ENCODE measurements at places on chromosomes 11 and 22. TPM values are rescaled to one million over a fixed set of nuclear protein-coding genes. Genes with fewer than 3 reads are reported as not detected.
A peak's percentile ranks its signal among the peaks of the same experiment; 100 is the strongest.

Gene INS
- total RNA-seq: not detected

Gene MISFA
- 0.51 TPM for total RNA-seq

Gene ZNF280A
- total RNA-seq: not detected

DNA sequence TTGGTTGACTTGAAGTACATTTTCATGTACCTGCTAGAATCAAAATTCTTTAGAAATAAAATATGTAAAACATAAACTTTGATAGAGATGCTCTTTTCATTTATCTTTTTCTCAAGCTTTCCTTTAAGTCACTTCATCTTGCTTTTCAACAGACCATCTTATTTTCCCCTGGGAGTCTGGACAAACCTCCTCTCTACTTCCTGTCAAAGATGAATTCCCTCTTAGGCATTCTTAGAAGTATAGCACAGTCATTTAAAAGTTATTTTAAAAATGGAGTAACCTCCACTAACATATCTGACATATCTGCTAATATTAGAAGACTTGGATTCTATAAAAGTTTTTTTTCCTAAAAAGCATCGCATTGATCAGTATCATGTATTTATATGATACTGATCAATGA, 84.8 kb upstream of the PAX6 start:
- H3K36me3 ChIP-seq: no peaks in the 10 kb centered on the region
- no peaks in the 10 kb centered on the region for H3K27me3 ChIP-seq
- H3K4me1 ChIP-seq: no peaks in the 10 kb centered on the region
- H3K4me3 ChIP-seq: no peak overlapping the region

Gene IFITM1
- total RNA-seq: 41.6 TPM

- H3K4me3 ChIP-seq: no peak overlapping the region
- H3K4me1 ChIP-seq: no peaks in the 10 kb centered on the region
- DNase-seq: no peak
- H3K27ac ChIP-seq: no peak overlapping the region
- peaks cover 3% of the 10 kb centered on the region for H3K27me3 ChIP-seq
- no peaks in the 10 kb centered on the region for H3K36me3 ChIP-seq
Observed at GRCh38 chr11:118200901-118201680, 23.7 kb downstream of the JAML start.

DNA sequence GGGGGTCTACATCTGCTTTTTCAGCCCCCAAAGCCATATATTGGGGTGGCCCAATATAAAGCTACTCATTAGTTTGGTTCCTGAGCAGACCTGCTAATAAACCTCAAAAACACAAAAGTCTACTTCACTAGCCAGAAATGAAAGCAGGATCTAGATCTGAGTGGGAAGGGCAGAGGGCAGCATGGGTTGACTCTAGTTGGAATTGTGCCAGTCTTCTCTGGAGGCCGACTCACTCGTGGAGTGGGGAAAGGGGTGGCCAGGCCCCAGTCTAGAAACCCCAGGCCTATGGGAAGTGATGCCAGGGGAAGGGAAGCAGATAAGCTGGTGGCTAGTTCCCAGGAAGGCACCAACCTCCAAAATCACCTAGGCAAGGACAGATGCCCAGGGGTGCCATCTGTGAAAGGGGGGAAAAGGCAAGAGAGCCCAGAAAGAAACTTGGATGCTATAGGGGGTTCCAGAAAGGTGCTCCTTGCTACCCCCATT, 5.3 kb downstream of the PATZ1 start:
- no peak overlapping the region for H3K4me3 ChIP-seq
- no peaks in the 10 kb centered on the region for H3K27me3 ChIP-seq
- peaks cover 12% of the 10 kb centered on the region for H3K4me1 ChIP-seq
- H3K36me3 ChIP-seq: peaks cover 13% of the 10 kb centered on the region

GRCh38 chr11:105032495-105032894, 2.4 kb downstream of the CASP1 start:
- H3K4me3 ChIP-seq: no peak overlapping the region
- no peak for DNase-seq
- H3K4me1 ChIP-seq: peaks cover 2% of the 10 kb centered on the region
- H3K36me3 ChIP-seq: no peaks in the 10 kb centered on the region
- no peaks in the 10 kb centered on the region for H3K27me3 ChIP-seq

- peak within 1 kb of the TSS; percentile 98 for H3K4me3 ChIP-seq
- no peaks in the 10 kb centered on the region for H3K27me3 ChIP-seq
- H3K4me1 ChIP-seq: peaks cover 10% of the 10 kb centered on the region
Observed at GRCh38 chr22:24554313-24555164, at the start of gene GUCD1. TSS of gene GUCD1 (minus strand) at chr22:24555138. CDS start at chr22:24554991, 147 bp downstream.

Gene SLCO2B1
- total RNA-seq: under 0.01 TPM

DNA sequence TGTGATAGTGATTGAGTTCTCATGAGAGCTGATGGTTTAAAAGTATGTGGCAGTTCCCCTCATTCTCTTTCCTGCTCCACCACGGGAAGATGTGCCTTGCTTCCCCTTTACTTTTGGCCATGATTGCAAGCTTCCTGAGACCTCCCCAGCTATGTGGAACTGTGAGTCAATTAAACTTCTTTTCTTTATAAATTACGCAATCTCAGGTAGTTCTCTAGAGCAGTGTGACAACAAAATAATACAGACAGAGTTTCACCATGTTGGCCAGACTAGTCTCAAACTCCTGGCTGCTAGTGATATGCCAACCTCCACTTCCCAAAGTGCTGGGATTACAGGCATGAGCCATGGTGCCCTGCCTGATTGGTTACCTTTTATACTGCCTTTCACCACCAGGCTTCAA, 755.2 kb downstream of the METTL15 start:
- no peak overlapping the region for H3K4me3 ChIP-seq
- no peaks in the 10 kb centered on the region for H3K4me1 ChIP-seq

DNA sequence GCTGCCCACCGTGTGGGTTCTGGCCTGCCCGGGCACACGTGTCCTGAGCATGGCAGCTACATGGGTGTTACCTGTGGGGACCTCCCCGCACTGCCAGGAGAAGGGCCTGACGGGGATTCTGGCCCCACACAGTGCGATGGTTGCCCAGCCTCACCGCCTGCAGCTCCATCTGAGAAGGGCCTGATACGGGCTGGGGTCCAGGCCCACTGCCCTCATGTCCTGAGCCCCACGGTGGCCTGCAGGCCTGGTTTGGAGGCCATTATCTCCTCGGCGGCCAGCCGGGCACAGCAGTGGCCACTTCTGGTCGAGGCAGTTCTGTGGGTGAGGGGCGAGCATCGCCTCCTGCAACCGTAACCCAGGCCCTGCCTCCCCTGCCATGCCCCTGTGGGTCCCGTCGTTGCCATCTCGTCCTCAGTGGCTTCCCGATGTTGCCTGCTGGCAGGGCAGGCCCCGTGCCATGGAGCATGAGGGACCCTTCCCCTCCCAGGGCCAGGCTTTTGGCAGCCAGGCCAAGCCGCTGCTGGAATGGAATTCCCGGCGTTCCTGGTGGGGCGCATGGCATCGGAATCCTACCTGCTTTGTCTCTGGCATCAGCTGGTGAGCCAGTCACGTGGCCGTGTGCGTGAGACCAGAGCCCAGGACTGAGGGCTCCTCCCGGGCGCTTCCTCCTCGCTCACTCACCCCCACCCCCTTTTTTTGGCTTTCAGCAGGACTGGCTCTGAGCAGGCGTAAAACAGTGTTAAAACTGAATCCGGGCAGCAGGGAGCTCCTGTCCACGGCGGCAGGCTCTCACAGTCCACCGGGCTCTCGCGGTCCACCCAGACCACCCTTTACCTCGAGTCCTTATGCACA, 71.9 kb upstream of the PPARA start:
- H3K4me1 ChIP-seq: peaks cover 11% of the 10 kb centered on the region
- DNase-seq: peak; percentile 62
- peak overlapping the region; percentile 84 for H3K4me3 ChIP-seq
- H3K27me3 ChIP-seq: no peaks in the 10 kb centered on the region

Gene OR8G1
- total RNA-seq: not detected

- DNase-seq: peak; percentile 69
- H3K27me3 ChIP-seq: no peaks in the 10 kb centered on the region
- H3K27ac ChIP-seq: peak overlapping the region; percentile 11
- no peak overlapping the region for H3K4me3 ChIP-seq
- H3K4me1 ChIP-seq: peaks cover 11% of the 10 kb centered on the region
- H3K36me3 ChIP-seq: no peaks in the 10 kb centered on the region
Observed at GRCh38 chr11:130726234-130727037, 189.8 kb downstream of the SNX19 start.

Measured in fibroblast of lung (primary cell).